Stimulated activated CD8-positive, alpha-beta memory T cell treated with anti-CD3 and anti-CD28 coated beads, Interleukin-4, amount 100 ng/mL, for 4 hours (primary cell): ENCODE measurements at places on chromosomes 3 and 15.

- no peak for DNase-seq
Measured at GRCh38 chr3:150273396-150273795, 134.7 kb upstream of the TSC22D2 start.

DNA sequence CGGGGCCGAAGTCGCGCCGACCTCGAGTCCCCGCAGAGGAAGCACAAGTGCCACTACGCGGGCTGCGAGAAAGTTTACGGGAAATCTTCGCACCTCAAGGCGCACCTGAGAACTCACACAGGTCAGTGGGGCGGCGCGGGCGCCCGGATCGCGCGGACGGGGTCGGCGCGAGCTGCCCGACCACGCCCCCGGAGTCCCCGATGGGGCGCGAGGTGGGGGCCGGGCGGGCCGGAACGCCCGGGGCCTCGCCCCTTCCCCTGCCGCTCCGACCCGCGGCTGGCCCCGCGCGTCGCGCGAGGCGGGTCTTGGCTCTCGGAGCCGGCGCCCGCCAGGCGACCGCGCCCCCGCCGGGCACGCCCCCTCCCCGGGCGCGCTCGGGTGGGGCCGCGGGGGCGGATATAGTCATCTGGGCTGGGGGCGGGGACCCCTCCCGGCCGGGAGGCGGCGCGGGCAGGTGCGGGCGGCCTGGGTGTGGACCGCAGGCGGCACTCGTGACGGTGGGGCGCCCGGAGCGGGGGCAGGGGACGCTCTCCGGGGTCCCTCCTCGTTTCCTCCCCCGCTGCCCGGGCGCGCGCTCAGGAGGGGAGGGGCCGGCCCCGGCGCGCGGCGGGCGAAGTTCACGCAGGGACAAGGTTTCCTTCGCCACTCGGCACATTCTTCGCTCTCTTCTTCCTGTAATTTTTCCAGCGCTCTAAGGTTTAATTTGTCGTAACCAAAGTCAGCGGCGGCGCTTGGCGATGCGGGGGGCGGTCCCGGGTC is 1.2 kb downstream of the KLF13 start:
- peak; percentile 52 for DNase-seq

DNA sequence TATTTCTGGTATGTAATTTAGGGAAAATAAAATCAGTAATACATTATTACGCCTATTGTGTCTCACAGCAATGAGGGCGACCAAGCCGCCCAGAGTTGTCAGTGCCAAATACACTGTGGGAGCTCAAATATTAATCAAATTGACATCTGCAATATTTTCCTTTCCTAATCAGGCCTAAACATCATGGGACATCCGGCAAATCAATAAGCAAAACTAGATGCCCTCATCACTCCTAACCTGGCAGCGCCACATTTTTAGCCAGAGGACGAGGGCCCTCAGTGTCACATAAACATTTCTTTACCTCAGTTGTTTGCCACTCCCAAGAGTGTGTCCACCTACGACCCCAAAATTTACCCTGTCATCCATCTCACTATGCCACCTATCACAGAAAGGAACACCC is 64.1 kb downstream of the WDR72 start:
- no peak for DNase-seq

GRCh38 chr3:72696815-72697214 is 151.4 kb downstream of the SHQ1 start:
- no peak for DNase-seq

DNA sequence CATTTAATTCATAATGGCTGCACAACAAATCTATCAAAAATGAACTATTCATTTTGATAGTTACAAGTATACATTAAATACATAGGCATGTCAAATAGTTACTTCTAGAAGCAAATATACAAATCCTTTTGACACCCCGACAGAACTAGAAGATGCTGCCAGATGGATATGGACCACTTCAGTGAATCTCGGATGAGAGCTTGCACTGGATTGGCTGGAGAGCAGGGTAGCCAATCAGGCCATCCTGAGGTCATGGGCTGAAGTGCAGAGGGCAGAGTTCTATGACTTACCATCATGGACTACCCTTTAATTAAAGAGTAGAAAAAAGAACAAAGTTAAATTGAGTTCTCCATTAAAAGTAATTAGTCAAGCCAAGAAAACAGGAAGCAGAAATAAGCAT is 8.3 kb downstream of the CCNL1 start:
- DNase-seq: no peak

DNA sequence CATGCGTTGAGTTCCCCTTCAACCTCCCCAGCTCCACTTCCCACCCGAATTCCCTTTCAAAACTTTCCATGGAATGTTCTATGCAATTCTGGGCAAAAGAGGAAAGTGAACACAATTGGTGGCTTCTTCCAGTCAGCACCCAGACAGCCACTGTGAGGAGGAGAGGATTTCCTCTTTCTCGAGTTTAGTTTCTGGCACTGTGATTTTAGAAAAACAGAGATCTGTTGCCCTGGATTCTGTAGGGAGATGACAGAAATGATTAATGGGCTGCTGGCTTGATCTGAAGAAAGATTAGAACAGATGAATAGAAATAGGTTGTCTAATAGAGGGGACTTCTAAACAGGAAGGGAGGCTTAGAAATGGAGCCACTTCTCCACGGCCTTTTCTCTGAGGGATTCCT is 172.0 kb downstream of the MCTP2 start:
- DNase-seq: no peak

DNA sequence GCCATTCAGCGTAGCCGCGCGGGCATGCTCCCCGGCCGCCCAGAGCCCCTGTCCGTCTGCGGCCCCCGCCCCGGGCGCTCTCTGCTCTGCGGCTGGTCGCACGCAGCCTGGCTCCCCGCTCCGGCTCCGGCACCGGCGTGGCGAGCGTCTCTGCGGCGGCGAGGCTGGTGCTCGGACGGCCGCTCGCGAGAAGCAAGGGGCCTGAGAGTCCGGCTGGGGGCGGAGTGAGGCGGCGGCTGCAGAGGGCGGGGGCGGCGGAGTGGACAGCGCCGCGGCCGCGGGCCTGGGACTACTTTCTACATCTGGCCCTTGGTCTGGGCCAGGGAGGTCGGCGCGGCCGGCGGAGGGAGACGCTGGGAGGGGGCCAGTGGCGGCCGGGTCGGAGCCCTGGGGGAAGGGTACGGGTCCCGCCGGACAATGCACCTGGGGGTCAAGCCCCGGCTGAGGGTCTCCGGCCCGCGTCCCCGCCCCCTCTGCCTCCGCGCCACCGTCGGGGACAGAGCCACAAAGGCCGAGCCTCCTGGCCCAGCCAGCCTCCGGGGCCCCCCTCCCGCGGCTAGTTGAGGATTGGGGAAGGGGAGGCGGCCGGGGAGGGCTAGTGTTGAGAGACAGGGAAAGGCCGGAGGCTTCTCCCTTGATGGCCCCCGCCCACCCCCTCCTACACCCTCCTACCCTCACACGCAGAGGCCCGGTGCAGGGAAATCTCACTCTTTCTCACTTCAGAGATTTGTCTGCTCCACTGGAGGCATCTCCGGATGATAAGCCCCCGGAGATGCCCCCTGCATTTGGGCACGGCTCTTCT is at the start of gene PRTG:
PRTG (minus strand) TSS at position 226 of the 802 bp plus-strand sequence; CDS start at position 5, 221 bp downstream.
- no peak for DNase-seq
